ENCODE measurements at places on chromosomes 16 and 17. TPM values are rescaled to one million over a fixed set of nuclear protein-coding genes. Genes with fewer than 3 reads are reported as not detected.

ALOX15B gene
- not detected for total RNA-seq

- DNase-seq, result no peak
These were observed 18.3 kb downstream of the POLR3K start for GRCh38 chr16:35011-35677.

DNA sequence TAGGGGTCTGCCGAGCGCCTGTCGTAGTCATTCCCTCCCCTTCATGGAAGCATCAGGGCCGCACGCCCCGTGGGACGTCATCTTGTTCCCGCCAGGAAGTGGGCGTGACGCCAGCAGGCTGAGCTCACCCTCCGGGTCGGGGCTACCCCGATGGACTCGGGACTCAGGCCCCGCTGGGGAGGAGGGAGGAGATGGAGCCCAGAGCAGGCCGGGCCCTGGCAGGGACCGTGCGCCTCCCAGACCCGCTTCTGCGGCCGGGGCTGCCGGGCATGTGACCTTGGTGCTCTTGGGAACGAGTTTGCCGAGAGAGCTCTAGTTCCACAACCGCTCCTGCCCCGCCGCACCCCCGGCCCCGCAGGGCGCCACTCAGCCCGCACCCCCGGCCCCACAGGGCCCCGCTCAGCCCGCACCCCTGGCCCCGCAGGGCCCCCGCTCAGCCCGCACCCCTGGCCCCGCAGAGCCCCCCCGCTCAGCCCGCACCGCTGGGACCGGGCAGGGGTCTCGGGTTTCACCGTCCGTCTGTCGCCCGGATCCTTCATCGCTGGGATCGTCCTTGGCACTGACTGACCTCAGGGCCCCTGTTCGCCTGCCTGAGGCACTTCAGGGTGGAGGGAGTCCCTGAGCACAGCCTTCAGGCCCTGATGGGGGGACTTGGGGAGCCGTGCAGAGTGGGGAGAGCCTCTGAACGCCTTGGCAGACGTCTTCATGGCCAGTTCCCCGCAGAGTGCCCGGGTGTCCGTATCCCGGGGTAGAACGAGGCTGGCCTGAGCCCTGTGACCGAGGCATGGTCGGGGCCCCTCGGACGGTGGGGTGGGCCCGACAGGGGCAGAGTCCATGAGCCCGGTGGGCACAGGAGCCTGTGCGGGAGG is 5.8 kb downstream of the CACNA1H start:
- no peak for DNase-seq

GRCh38 chr16:19108409-19109287 is 5.1 kb upstream of the ITPRIPL2 start:
- DNase-seq, result no peak

DNA sequence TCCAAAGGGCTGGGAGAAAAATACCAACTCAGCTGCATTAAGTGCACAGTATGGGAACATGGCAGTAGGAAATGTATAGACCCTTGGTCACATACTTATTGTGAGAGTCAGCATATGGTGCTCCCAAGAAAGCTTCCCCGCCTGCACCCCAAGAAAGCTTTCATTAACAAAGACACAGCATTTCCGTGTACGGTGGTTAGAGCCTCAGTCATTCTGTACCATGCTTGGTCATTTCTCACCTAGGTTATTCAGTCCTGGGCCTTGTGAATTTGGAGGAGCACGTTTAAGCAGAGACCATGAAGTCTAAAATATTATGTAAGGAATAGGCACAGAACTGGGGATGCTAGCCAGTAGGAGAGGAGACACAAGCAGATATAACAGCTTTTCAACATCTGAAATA is 56.1 kb downstream of the ESRP2 start:
- DNase-seq, result no peak

DNA sequence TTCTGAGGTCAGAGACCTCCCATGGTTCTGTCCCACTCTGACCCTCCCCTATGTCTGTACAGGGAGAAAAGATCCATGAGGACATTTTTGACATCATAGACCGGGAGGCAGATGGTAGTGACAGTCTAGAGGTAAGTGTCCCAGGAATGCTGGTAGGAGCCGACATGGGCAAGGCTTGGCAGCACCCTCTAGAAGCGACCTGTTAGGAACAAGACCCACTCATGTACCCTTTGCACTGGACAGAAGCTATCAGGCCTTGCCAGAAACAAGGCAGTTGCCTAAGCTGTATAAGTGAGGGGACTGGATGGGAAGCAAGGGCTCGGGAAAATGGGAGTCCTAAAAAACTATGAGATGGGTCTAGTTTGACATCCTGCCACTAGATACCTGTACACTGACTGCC is 2.5 kb downstream of the TUBG1 start:
- no peak for DNase-seq

SLC16A5 gene
- 0.10 TPM for total RNA-seq

All from A172 (cell line).